ENCODE measurements at places on chromosomes 6 and 20. TPM values are rescaled to one million over a fixed set of nuclear protein-coding genes. Genes with fewer than 3 reads are reported as not detected.

Gene SCUBE3
- 1.0 TPM for total RNA-seq

Gene CRYBG1
- total RNA-seq = 11.9 TPM

Gene PRKN
- 0.13 TPM for total RNA-seq

Gene CD83
- 8.5 TPM for total RNA-seq

Gene OR2B6
- not detected for total RNA-seq

Gene SSTR4
- total RNA-seq = not detected

Gene DBNDD2
- 55.8 TPM for total RNA-seq

Gene ISM1
- 0.78 TPM for total RNA-seq

Gene RAET1E
- not detected for total RNA-seq

All from H1 (cell line).